ENCODE measurements at places on chromosomes 3 and 15.

- DNase-seq: no peak
Observed at GRCh38 chr15:33016405-33017024, 178.0 kb downstream of the FMN1 start.

DNA sequence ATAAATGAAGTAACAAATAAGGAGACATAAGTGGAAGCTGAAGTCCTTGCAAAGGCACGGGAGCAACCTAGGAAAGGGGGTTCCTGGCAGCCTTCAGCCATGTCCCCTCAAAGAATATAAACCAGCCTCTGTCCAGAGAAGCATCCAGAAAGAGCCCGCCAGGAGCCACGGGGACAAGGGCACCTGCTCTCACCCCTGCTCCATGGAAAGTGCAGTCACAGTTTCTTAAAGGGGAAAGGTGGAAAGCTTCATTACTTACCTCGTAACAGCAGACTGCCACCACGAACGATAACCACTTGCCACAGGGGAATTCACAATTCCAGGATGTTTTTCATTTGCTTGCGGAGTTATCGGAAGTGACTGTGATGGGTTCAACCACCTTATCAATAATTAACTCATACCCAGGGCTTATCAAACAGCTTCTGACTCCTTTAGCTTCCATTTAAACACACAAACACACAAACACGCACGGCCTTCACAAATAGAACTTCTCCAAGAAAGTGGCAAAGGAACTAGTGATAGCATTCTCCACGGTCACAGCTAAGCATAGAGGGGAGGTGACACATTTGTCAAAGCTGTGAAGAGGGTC lies 134.2 kb upstream of the IGF1R start:
- no peak for DNase-seq

DNA sequence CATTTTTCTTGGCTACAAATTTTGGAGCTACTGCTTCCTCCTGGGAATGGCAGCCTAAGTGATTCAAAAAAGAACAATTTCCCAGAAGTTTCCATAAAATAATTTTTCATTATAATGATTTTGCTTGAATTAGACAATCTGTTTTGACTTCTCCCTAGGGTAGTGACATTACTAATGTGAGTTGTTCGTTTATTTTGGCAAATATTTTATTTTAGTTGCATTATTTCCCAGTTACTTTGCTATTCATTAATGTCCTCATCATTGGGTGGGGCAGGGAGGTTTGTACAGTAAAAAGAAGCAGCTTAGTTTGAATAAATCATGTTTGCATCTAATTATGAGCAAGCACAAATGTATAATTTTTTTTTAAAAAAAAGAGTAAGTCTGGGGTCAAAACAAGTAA lies 686.6 kb downstream of the ROBO2 start:
- no peak for DNase-seq

GRCh38 chr3:135023996-135024658 lies 229.1 kb downstream of the EPHB1 start:
- DNase-seq: no peak

GRCh38 chr3:104291437-104291851 lies 1075.3 kb upstream of the ALCAM start:
- no peak for DNase-seq

DNA sequence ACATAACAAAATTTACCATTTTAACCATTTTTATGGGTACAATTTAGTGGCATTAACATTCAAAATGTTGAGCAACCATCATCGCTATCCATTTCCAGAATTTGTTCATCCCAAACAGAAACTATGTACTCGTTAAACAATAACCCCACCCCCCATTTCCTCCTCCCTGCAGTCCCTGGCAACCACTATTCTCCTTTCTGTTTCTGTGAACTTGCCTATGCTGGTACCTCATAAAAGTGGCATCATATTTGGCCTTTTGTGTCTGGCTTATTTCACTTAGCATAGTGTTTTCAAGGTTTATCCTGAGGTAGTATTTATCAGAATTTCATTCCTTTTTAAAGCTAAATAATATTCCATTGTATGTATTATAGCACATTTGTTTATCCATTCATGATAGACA lies 32.4 kb downstream of the C3orf80 start:
- no peak for DNase-seq

DNA sequence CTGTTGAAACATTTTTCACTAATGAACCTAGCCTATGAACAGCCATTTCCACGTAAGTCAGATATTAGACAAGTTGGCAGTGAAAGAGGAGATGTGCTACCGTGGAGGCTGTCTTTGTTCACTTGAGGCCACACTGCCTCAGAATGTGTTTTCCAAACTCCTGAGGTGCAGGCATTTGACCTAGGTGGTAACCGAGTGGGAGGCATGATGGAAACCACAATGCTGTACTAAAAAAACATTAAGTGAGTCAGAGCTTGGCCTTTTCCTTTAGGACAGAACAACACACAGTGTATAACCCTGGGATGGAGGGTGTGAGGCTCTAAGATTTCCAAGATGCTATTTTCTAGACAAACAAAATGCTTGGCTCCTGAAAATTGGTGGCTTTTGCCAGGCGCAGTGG lies 406.3 kb downstream of the SOX2 start:
- DNase-seq: no peak

DNA sequence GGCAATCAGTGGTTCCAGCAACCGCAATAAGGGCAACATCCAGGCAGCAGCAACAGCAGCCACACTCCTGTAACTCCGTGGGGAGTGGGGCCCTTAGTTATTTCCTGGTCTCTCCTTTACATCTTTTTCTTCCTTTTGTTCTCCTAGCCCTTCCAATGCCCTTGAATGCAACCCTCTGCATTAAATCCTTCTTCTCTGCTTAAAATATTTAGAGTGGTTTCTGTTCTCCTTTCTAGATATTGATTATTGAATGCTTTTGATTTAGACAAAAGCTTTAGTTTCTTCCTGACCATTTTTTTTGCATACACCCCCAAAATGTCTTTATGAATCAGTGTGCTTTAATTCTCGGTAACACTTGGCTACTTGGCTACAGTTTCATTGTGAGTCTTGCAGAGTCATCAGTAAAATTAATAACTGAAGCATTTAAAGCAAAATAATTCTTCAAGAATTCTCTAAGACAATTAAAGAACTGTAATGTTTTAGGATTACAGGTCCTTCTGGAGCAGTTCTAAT lies 586.1 kb downstream of the MECOM start:
- no peak for DNase-seq

DNA sequence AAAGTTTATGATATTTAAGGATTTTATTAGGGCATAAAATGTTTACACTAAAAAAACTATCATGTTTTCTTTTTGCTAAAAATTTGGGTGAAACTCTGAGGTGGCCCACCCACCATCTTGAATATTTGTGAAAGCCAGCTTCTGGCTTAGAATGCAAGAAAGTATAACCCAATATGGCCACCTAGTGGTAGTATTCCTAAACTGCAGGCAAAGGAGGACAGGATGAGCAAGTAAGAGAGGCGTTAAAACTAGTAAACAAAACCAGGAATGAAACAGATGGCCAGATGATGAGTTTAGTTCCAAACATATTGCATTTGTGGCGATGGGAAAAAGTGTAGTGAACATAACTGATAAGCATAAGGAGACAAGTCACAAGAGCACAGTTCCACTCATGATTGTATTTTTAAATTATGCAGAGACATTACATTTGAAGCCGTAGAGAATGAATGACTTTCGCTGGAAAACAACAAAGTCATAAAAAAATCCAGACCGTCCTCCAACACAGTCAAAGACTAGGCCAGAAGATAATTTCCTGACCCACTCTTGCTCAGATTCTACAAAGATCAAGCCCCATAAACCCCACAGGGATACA lies 103.3 kb upstream of the PRTG start:
- DNase-seq: no peak

DNA sequence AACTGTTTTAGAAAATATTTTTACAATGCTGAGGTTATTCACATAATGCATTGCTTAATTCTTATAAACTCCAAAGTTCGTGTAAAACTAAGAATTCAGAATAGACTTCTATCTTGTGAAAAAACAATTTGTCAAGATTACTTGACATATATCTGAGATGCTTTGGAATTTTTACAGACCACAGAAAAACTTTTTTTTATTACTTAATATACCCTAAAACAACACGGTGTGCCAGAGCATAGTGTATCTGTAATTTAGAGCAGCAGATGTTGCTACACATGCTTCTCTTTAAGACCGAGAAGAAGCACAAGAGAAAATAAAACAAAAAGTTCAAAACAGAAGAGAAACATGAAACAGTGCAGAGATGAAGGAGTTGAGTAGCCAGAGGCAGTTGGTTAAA lies 26.4 kb downstream of the ASB7 start:
- no peak for DNase-seq

DNA sequence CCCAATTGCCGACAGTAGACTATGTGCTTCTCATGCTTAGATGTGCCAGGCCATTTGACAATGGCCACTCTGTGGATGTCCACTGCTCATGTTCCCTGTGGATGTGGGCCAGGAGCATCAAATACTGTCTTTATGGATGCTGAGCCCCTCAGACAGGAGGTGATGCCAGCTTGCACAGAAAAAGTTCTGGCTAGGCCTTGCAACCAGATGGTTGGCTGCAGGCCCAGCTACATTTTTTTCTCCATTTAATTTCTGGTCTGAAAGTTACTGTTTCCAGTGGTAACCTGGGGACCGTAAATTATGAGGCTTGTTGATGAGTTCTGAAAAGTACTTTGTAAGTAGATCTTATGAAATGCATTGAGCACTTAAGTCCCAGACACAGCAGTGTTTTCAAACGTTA lies 228.5 kb downstream of the CHL1 start:
- DNase-seq: peak; percentile 0

- DNase-seq: peak; percentile 96
Observed at GRCh38 chr15:37100109-37100965, at the start of gene MEIS2. MEIS2 (minus strand) TSS chr15:37100549; CDS start chr15:37099466, 1,083 bp downstream.

GRCh38 chr15:75131269-75131643 lies 70.4 kb upstream of the C15orf39 start:
- DNase-seq: no peak

- no peak for DNase-seq
Observed at GRCh38 chr3:142027735-142028134, 121.6 kb downstream of the TFDP2 start.

GRCh38 chr3:103388214-103388613 lies 953.4 kb downstream of the ZPLD1 start:
- DNase-seq: no peak

GRCh38 chr3:168341956-168342936 lies 246.5 kb upstream of the GOLIM4 start:
- no peak for DNase-seq

GRCh38 chr3:129594409-129594808 lies 12.1 kb downstream of the PLXND1 start:
- no peak for DNase-seq

DNA sequence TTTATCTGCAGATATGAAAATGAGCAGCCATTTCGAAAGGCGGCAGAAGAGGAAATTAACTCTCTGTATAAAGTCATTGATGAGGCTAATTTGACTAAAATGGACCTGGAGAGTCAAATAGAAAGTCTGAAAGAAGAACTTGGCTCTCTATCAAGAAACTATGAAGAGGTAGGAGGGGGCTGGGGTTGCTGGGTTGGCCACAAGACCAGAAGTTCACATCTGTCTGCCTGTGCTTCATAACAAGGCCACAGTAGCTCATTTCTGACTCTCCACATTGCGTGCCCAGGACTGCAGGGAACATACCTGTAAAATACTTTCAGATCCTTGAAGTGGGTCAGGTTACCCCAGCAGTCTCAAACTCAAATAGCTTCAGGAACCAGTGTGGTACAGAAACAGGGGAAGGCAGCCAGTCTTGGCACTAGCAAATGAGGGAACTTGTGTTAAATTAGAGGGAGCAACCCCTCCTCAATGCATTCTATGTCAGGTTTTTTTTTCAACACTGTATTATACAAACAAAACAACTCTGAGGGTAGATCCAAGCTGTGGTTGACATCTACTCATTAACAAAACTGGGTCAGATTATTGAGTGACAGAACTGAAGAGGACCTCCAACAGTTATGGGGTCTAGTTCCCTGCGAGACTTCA lies 48.7 kb downstream of the BFSP2 start:
- no peak for DNase-seq

DNA sequence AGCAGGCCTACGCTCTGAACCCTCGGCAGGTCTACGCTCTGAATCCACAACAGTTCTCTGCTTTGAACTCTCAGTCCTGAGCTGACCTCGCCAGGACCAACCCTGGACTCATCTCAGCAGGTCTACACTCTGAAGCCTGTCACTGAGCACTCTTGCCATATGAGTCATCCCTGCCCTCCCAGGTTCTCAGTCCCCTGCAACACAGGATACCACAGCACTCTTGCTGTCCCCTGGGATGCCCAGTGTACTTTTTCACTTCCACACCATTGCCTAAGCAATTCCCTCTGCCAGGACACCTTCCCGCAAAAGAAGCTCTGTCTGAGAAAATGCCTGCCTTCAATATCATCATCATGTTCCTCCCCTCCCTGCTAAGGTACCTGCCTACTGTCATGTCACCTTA lies 42.0 kb downstream of the NUP210 start:
- DNase-seq: no peak

- no peak for DNase-seq
Observed at GRCh38 chr3:197522881-197523441, 32.8 kb downstream of the BDH1 start.

DNA sequence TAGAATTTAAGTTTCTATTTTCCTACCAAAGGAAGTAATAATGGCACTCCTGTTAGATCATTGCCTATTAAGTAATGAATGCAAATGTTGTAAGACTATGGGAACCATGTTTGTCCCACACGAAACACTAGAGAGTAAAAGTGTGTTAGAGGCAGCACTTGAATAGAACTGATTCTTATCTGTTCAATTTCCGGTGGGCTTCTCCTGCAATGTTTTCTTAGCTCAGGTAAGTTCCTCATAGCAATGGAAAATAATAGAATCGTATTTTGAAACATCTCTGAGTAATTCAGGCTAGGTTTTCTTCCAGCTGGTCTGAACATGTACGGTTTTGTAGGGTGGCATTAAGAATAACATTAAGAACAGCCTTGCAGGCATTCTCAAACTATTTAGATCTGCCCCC lies 145.3 kb upstream of the LIPC start:
- DNase-seq: no peak

- DNase-seq: peak; percentile 87
Observed at GRCh38 chr15:74615508-74616365, at the start of gene CLK3. CLK3 (plus strand) TSS chr15:74615836; CDS start chr15:74619197, 3,361 bp downstream.

DNA sequence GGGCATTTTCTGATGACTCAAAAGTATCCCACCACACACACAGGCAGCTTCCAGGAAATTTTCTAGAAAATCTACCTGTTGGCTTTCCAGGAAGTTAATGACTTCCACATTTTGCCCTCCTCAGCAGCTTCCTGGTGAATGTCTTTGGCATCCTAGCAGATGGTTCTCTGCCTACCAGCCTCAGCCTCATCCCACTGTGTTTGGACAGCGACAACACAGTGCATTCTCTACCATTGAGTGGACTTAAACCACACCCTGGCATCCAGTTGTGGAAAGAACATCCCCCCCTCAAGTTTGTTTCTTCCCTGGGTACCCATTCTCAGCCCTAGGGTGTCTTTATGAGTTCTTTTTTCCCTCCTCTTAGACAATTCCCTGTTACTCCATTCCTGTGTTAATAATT lies 50.8 kb upstream of the GADL1 start:
- no peak for DNase-seq

Data from occipital lobe (tissue), 3 donors.